ENCODE measurements at places on chromosomes 1 and 21.

- no peak for DNase-seq
Observed at GRCh38 chr21:40886931-40887330, 40.0 kb upstream of the DSCAM start.

GRCh38 chr21:20970691-20971090, 27.5 kb upstream of the NCAM2 start:
- no peak for DNase-seq

DNA sequence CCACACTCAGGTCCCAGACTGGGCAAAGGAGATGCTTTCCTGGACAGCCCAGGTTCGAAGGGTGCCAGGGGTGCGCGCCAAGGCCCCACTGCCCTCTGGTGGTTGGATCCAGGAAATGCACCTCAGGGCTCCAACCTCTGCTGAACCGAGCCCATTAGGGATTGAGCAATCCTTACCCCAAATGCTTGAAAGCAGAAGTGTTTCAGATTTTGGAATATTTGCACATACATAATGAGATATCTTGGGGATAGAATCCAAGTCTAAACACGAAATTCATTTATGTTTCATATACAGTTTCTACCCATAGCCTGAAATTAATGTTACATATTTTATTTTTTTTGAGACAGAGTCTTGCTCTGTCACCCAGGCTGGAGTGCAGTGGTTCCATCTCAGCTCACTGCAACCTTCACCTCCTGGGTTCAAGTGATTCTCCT, 57.4 kb downstream of the SLC9A1 start:
- peak; percentile 67 for DNase-seq

DNA sequence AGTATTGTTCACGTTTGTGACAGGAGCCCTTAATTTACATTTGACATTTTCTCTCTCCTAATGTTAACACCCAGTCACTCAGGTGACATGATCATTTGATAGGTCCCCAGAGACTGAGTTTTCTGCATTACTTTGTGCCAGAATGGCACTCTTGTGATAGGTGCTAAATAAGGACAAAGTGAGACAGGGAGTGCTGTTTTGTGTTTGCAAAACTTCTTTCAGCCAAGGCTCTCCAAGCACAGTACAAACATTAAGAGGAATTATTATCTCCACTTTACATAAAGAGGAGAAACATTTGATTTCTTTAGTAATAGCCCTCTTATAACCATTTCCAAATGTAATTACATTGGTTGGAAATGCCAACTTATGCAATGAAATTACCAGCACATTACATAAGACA, 355.2 kb downstream of the NTNG1 start:
- DNase-seq, result no peak

DNA sequence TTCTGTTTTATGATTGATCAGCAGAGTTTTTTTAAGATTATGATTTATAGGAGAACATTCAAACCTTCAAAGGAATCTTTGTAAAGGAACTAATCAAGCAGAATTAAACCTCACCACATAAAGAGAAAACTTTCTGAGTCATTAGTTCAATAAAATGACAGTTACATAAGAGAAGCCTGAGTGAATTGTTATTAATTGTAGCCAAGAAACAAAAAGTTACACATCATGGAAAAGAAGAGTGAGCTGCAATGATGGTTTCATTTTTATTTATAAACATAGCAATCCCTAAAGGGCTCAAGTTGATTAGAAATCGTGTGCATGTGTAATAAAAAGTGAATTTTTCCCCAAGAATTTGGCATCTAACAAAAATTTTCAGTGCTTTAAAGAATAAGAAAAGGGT, 731.4 kb downstream of the LTN1 start:
- no peak for DNase-seq

DNA sequence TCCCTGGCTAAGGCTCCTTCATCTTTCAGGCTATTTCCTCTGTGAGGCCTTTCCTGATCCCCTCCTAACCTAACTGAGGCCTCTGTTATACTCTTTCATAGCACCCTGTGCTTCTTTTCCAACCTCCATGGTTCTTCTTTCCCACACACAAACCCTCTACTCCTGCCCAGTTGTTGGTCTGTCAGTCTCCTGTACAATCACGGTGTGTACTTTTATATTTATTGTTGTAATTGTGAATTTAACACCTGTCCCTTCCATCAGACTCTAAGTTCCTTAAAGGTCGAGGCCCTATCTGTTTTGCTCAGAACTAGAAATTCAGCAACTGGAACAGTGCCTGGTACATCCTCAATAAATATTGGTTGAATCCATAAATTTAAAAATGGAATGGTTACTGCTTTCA, 100.2 kb upstream of the KCNE2 start:
- no peak for DNase-seq

DNA sequence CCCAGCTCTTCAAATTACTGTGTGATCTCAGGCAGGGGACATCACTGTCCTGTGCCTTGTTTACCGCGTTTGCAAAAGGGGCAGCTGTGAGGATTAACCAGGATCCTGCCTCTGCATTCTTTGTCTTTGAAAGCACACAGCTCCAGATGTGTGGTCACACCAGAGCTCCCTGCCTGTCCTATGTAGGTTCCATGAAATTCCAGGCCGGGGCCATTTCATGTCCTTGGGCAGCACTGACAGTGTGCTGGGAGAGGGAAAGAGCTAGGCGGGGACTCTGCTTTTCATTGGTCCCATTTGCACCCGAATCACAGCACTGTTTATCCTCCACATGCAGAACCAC, 42.2 kb upstream of the SELENON start:
- DNase-seq, result no peak

GRCh38 chr1:213623064-213623581, 364.6 kb upstream of the PROX1 start:
- no peak for DNase-seq

DNA sequence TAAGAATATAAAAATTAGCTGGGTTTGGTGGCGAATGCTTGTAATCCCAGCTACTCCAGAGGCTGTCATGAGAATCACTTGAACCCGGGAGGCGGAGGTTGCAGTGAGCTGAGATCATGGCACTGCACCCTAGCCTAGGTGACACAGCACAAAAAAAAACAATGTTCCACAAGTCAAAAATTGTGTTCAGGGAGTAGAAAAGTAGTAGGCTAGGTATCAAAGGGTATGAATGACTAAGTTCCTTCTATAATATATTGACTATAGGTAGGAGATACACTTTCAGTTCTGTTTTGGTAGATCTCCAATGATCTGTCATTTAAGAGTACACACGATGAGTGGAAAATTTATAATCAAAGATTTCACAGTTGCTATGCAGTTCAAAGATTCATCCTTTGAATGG, 16.7 kb downstream of the USP48 start:
- DNase-seq, result no peak

GRCh38 chr1:2800664-2801045, 838 bp downstream of the TTC34 start:
- DNase-seq, result no peak

GRCh38 chr1:214719207-214719606, 116.2 kb downstream of the CENPF start:
- no peak for DNase-seq

DNA sequence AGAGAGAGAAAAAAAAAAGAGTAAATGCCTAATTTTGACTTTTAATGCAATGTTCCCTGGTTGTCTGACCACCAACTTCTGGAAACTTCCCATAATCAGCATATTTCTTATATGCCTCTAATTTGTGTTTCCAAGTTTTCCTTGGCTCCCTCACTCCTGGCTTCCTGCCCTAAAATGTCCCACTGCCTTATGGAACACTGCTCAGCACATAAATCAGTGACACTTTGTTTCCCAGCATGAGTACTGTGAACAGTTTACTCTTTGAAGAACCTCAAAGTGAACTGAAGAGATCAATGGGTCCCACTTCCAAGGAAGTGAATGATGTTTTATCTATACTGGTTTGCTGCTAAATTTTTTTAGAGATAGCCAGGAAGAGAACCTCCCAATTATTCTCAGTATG, 271.3 kb upstream of the PRMT6 start:
- DNase-seq, result no peak

DNA sequence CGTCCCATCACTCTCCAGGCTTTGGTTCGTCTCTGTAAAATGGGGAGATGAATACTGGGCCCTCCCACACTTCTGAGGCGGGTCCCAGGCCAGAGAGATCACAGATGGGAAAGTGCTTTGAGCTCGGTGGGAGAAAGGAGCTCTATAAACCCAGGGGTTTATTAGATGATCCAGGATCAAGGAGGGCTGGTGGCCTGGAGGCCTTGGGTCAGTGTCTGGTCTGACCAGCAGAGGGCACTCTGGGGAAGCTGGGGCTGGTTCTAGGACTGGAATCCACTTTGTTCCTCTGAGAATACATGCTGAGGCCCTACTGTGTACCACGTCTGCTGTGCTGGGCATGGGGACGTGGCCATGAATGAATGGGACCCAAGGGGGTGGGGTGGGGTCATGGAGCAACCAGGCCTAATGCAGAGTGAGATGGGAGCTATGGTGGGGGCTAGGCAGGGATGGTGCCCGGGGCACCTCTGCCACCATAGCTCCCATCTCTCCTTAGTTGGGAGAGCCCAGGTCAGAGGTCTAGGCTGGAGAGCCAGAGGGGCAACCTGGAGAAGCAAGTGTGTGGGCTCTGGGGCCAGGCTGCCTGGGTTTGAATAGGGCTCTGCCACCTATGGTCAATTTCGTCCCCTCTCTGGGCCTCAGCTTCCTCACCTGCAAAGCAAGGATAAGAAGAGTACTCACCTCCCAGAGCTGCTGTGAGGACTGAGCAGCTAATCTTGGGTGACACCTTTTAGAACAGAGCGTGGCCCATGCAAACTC, 9.0 kb upstream of the FAM131C start:
- peak; percentile 47 for DNase-seq

- no peak for DNase-seq
Observed at GRCh38 chr1:165717918-165718515, 19.7 kb upstream of the ALDH9A1 start.

GRCh38 chr1:87880764-87881163, 552.1 kb downstream of the LMO4 start:
- no peak for DNase-seq

GRCh38 chr1:154198756-154199562, 7.1 kb upstream of the TPM3 start:
- peak; percentile 27 for DNase-seq

DNA sequence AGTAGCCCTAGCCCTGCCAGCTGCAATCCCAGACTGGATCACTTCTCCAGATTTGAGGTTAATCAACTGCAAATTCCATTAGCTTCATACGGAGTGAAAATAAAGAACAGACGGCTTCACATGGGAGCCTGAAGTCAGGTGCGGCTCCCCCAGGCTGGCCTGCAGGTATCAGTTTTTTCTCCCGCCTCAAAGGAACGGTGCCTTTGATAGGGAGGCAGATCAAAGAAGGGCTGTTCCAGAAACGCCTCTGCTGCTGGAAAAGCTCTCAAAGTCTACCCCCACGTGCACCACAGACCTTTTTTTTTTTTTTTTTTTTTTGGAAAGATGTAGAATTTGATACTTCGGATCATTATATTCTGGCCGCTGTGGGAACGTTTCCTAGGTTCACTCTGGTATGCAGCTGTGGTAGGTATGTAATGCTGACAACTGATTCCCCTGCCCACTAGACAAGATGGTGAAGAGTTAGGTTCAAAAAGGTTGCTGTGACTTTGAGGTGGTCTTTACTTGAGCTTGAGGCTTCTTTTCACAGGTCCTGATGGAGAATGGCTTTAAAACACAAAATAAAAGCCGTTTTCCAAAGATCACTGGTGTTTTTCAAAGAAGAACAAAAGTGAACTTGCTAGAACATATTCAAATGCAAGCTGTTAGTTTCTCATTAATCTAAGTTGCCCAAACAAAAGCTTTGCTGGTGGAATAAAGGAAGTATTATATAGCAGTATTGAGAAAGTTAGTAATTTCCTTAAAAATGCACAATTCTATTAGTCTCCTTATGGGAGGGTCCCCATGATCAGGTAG, 189.0 kb upstream of the NFIA start:
- no peak for DNase-seq

DNA sequence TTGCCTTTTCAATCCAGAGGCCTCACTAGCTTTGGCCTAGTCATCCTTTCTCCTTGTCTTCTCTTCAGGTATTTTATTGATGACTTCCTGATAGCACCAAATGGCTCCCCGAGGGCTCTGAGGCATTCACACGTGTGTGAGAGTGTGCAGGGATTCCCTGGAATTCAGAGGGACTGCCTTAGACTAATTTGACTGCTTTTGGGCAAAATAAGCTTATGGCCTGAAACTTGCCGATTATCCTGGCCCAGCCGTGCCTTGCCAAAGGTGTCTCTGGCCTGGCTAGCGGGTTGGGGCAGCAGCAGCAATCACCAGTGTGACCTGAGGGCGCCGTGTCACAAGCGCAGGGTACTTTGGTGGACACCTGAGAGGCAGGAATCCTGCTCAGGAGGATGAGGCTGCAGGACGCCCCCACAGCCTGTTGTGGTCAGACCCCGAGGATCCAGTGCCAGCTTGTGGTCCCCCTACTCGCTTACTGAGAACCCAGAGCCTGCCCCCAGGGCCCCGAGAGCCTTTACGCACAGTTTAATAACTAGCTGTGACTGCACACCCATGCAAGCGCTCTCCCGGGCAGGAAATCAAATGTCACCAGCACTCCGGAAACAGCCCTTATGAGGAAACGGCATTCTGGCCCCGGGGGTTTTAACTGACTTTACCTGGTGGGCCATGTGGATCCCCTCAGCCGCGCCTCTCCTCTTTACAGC, 62.8 kb upstream of the PDE9A start:
- peak; percentile 19 for DNase-seq

GRCh38 chr1:223831755-223832636, 13.8 kb downstream of the TP53BP2 start:
- DNase-seq, result no peak

DNA sequence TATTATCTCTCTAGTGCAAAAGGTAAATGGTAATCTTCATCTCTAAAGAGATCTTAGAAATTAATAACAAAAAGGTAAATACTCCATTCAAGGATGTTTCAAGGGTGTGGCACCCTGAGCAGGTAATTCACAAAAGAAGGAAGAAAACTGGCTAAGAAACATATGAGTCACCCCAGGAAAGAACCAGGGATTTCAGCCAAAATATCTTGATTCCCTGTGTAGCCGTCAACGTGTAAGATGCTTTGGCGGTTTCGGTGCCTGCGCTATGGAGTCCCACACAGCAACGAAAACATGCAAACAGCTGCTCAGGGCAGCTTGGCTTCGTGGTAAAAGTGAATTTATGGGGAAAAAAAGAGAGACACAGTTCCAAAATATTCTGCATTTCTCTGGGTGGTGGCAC, 3.7 kb downstream of the ITGB2 start:
- no peak for DNase-seq

GRCh38 chr1:151905070-151905442, 4.3 kb downstream of the THEM4 start:
- DNase-seq, result peak; percentile 48

- no peak for DNase-seq
Observed at GRCh38 chr1:20126041-20126805, 6.9 kb upstream of the PLA2G2D start.

- DNase-seq, result no peak
Observed at GRCh38 chr1:187961895-187962294, 1133.1 kb downstream of the PLA2G4A start.

- DNase-seq, result no peak
Observed at GRCh38 chr1:93776728-93777127, 95.1 kb upstream of the BCAR3 start.

Measured in T-cell (primary cell).